ENCODE measurements at places on chromosomes 2 and 18.

DNA sequence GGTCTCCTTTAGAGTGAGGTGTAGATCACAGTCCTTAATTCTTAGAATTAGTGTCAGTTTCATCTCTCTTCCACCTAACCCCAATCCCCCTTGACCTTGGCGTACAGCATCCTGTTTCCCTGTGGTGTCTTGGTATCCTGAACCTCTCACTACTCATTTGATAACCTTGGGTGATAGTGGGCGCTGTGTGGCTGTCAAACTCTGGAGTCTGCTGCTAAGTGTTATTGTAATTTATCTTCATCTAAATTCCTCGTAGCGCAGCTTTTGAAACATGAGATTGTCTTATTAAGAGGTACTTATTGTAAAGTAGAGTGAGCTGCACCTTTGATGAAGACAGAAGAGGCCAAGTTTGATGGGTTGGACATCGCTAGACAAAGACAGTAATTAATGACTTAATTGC, 222.6 kb upstream of the SPRED2 start:
- no peak for DNase-seq

- no peak for DNase-seq
These were observed 48.2 kb downstream of the LONRF2 start for GRCh38 chr2:100274076-100274475.

- no peak for DNase-seq
These were observed 27.6 kb downstream of the LDLRAD4 start for GRCh38 chr18:13246121-13246520.

- DNase-seq: no peak
These were observed 72.8 kb upstream of the ODC1 start for GRCh38 chr2:10520926-10521325.

GRCh38 chr2:111176867-111177266, 56.2 kb downstream of the BCL2L11 start:
- DNase-seq: no peak

GRCh38 chr2:229137639-229138038, 133.4 kb downstream of the PID1 start:
- no peak for DNase-seq

GRCh38 chr18:4058179-4058578, 396.9 kb downstream of the DLGAP1 start:
- DNase-seq: no peak

- DNase-seq: no peak
These were observed 2.7 kb downstream of the ZEB2 start for GRCh38 chr2:144516981-144517865.

- DNase-seq: no peak
These were observed 284.6 kb downstream of the RNF144A start for GRCh38 chr2:7201851-7202250.

DNA sequence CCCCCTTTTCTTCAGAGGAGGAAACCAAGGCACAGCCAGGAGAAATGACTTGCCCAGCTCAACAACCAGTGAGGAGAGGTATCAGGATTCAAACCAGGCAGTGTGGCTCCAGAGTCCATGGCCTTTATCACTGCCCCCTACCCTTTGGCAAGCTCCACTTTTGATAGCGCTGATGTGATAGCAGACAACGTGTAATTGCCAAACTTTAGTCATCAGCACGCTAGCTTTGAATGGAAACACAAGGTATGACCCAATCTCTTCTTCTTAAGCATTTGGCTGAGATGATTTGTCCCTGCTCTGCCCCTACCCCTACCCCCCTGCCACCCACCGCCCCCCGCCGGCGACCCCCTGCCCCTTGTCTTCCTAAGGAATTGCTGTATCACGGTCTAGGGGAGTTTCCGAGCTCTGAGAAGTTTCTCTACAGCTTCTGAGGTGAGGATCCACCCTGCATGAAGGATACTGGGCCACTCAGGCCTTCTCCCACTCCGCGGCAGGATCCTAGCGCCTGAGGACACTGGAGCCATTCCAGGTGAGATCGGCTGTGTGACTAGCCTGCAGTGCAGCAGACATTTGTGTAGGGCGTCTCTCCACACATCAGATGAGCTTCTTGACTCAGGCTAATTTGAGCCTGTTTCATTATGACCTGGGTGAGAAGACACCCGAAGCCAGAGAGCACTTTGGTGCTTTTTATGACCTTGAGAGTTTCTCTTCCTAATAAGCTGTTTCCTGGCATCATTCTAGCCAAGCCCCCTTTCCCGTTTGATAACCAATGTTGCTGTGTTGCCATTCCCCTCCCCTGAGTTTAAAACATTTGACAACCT, 75.1 kb upstream of the MAP4K4 start:
- DNase-seq: peak; percentile 4

GRCh38 chr2:44543773-44544725, 182.3 kb downstream of the CAMKMT start:
- DNase-seq: no peak

- no peak for DNase-seq
These were observed 863 bp downstream of the ECEL1 start for GRCh38 chr2:232486558-232487384.

- DNase-seq: no peak
These were observed 18.1 kb downstream of the SULT1C3 start for GRCh38 chr2:108257757-108258331.

- DNase-seq: no peak
These were observed 116.3 kb downstream of the GALNT1 start for GRCh38 chr18:35697869-35698268.

- DNase-seq: no peak
These were observed 5.5 kb downstream of the MSGN1 start for GRCh38 chr2:17821535-17822444.

DNA sequence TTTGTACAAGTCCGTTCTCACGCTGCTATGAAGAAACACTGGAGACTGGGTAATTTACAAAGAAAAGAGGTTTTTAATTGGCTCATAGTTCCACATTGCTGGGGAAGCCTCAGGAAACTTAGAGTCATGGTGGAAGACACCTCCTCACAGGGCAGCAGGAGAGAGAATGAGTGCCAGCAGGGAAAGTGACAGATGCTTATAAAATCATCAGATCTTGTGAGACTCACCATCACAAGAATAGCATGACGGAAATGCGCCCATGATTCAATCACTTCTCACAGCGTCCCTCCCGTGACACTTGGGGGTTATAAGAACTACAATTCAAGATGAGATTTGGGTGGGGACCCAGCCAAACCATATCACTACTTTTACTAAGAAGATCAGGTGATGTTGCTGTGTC, 285.8 kb downstream of the TMX3 start:
- no peak for DNase-seq

- no peak for DNase-seq
These were observed 150.1 kb upstream of the RIOK3 start for GRCh38 chr18:23302851-23303527.

- DNase-seq: no peak
These were observed 230.0 kb upstream of the RASGRP3 start for GRCh38 chr2:33246432-33246831.

- no peak for DNase-seq
These were observed 36.3 kb upstream of the LGALSL start for GRCh38 chr2:64417624-64418023.

All from stimulated activated CD4-positive, alpha-beta T cell treated with anti-CD3 and anti-CD28 coated beads, TNF-alpha, amount 100 ng/mL, for 48 hours (primary cell).